Fibroblast of upper back skin (primary cell): ENCODE measurements at places on chromosomes 7 and 10.
A peak's percentile ranks its signal among the peaks of the same experiment; 100 is the strongest.

DNA sequence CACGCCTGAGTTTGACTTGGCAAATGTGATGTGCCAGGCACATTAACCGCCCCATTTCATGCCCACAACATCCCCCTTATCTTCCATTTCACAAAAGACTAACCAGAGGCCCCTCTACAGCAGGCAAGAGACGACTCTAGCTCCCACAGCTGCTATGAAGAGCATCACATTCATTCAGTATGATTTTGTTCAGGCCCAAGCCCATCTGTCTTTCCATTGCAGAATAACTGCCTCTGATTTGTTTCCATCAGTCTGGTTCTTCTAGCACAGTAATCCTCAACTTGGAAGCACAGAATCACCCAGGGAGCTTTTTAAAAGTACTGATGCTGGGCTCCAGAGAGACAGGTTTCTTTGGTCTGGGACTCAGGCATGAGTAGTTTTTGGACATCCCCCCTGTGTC is 169.7 kb downstream of the NEURL1 start:
- DNase-seq = no peak

GRCh38 chr10:88091490-88092061 is 228.2 kb downstream of the PTEN start:
- DNase-seq = no peak

DNA sequence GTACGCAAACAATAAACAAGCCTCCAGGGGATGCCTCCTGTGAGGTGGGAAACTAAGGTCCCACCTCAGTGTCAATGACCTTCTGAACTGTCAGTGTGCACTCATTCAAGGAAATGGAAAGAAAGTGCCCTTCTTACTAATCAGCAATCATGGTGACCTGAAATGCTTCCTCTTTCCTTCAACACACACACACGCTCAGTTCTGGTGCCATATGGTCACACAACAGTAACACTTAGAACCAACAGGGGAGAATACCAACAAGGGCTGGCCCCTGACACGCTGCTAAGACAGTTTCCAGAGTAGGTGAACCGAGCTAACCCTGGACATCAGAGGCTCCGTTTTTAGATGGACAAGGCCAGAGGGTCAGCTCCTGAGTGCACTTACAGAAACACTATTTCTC is 42.1 kb upstream of the EFCAB10 start:
- DNase-seq = no peak

- no peak for DNase-seq
Observed at GRCh38 chr7:116548506-116548905, 23.7 kb downstream of the CAV1 start.

- no peak for DNase-seq
Observed at GRCh38 chr10:130745251-130745650, 566.3 kb downstream of the TCERG1L start.

- peak; percentile 54 for DNase-seq
Observed at GRCh38 chr7:69419934-69420333, 178.3 kb upstream of the AUTS2 start.

DNA sequence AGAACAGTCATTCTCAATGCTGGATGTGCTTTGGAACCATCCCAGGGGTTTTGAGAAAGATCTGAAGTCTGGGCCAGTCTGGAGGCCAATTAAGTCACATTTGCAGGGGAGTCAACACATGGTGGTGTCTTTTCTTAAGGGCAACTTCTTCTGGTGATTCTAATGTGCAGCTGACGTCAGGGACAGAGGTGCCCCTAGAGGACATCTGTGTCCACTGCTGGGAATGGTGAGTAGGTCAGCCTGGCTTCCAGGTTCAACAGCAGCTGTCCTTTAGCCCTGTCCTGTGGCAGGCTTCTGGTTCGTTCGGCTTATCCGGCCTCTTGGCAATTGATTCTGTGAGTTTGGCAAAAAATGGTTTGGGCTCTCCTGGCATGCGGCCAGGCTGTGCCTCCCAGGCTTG is 269.7 kb upstream of the HABP2 start:
- DNase-seq = no peak
